ENCODE measurements at places on chromosomes 4 and X. TPM values are rescaled to one million over a fixed set of nuclear protein-coding genes. Genes with fewer than 3 reads are reported as not detected.

Gene AFF1
- 44.4 TPM for total RNA-seq

DNA sequence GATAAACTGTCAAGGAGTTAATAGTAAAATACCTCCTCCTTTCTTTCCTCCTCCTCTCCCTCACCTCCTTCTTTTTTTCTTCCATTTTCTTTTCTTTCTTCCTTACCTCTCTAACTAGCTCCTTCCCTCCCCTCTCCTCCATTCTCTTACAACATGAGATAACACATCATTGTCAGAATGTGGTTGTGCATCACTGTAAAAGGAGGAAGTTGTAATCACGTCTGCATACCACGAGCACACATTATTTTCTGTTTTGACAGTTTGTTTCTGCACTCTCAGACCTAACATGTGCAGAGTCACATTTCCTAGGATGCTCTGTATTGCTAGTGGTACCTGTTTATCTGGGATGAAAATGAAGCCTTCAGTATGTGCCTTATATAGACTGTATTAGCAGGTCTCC, 9.1 kb downstream of the SLIT2 start:
- DNase-seq: no peak

Gene MMAA
- 1.1 TPM for total RNA-seq

- DNase-seq: no peak
Observed at GRCh38 chr4:140740422-140740821, 15.8 kb downstream of the TBC1D9 start.

Gene VSIG4
- total RNA-seq: 0.27 TPM

Gene NPFFR2
- total RNA-seq: not detected

Gene LRPAP1
- 52.0 TPM for total RNA-seq

DNA sequence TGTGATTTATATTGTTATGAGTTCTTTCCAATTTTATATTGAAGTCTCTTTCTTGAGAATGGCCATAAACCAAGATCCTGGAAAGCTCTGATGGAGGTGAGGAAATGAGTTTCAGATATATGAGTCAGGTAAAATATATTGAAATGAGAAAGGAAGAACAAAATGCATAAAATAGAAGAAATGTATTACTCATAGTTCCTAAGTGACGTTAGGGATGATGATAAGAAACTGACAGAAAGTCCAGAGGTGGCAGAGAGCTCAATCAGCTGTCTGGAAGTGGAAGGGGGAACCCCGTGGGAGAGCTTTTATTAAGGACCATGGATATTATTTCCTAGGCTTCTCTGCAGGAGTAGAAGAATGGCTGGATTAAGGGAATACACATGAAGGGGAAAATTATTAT, 24.6 kb downstream of the UGT2B7 start:
- no peak for DNase-seq

DNA sequence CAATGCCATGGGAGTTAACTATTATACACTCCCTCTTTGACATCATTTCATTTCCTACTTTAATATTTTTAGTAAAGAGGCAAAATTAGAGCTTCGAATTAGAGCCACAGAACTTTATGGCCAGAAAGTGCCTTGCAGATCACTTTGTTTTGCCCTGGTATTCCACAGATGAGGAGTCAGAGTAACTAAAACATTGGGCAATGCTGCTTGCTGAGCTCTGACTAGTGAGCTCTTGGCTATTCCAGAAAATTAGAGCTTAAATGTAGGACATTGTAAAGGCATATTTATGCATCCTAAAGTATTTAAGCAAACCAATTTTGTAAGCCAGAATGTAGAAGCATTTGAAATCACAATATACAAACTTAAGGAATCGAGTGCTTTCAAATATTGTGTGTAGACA, 6.3 kb upstream of the ZNF827 start:
- no peak for DNase-seq
